Left lung (tissue), 14 donors: ENCODE measurements at places on chromosomes 2 and 18. TPM values are rescaled to one million over a fixed set of nuclear protein-coding genes. Genes with fewer than 3 reads are reported as not detected.

DNA sequence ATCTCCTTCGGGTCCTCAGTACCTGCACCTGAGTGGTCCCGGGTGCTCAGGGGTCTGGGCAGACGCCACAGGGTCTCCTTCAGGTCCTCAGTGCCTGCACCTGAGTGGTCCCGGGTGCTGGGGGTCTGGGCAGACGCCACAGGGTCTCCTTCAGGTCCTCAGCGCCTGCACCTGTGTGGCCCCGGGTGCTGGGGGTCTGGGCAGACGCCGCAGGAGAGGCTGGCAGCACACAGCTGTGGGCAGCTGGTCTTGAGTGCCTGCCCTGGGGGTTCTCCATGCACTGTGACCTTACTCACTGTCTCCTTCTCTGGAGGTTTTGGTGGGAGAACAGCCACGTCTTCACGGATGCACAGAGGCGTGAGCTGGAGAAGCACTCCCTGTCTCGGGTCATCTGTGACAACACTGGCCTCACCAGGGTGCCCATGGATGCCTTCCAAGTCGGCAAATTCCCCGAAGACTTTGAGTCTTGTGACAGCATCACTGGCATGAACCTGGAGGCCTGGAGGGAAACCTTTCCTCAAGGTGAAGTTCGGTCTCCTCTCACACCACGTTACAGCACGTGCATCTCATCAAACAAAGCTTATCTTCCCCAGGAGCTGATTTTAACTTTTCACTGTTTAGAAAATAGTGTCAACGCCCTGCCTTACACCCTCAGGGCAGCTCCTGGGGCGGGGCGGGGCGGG lies 82.6 kb downstream of the TPO start:
- no peak for DNase-seq
- H3K4me3 ChIP-seq, result no peak overlapping the region
- no peaks in the 10 kb centered on the region for H3K36me3 ChIP-seq
- no peak overlapping the region for H3K27ac ChIP-seq
- H3K4me1 ChIP-seq, result no peaks in the 10 kb centered on the region
- no peaks in the 10 kb centered on the region for H3K27me3 ChIP-seq

The SERPINB10 gene
- total RNA-seq, result not detected

DNA sequence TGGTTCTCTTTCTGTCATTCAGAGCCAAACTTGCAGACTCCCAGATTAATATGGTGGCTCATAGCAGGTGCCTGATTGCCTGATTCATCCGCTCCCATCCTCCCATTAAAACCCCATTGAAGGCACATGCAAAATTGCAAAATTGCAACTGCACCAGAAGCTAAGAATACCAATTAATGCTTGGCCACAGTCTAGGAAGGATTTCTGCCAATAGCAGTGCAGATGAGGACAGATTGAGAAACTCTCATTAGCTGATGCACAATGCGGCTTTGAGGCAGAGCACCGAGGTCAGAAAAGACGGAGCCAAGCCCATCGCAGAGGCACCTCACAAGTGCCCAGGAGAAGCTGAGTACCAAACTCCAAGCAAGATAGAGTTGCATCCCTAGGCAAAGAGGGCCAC lies 172.8 kb downstream of the ARL4C start:
- H3K4me3 ChIP-seq, result no peak overlapping the region
- no peaks in the 10 kb centered on the region for H3K36me3 ChIP-seq
- H3K4me1 ChIP-seq, result no peaks in the 10 kb centered on the region
- peak; percentile 36 for DNase-seq
- no peak overlapping the region for H3K27ac ChIP-seq
- H3K27me3 ChIP-seq, result no peaks in the 10 kb centered on the region

The PUM2 gene
- 97.6 TPM for total RNA-seq

GRCh38 chr2:233780771-233781170 lies 2.6 kb downstream of the MROH2A start:
- H3K36me3 ChIP-seq, result no peaks in the 10 kb centered on the region
- H3K4me3 ChIP-seq, result no peak overlapping the region
- no peaks in the 10 kb centered on the region for H3K4me1 ChIP-seq
- no peak overlapping the region for H3K27ac ChIP-seq
- DNase-seq, result no peak
- no peaks in the 10 kb centered on the region for H3K27me3 ChIP-seq

GRCh38 chr2:43495727-43496126 lies 100.1 kb downstream of the THADA start:
- H3K36me3 ChIP-seq, result no peaks in the 10 kb centered on the region
- H3K27me3 ChIP-seq, result no peaks in the 10 kb centered on the region
- no peak overlapping the region for H3K4me3 ChIP-seq
- no peak overlapping the region for H3K27ac ChIP-seq

- no peak overlapping the region for H3K4me3 ChIP-seq
- H3K27me3 ChIP-seq, result no peaks in the 10 kb centered on the region
- H3K4me1 ChIP-seq, result no peaks in the 10 kb centered on the region
- DNase-seq, result no peak
Measured at GRCh38 chr2:216967889-216968288, 108.0 kb upstream of the TNP1 start.

- H3K4me1 ChIP-seq, result no peaks in the 10 kb centered on the region
- no peak overlapping the region for H3K27ac ChIP-seq
- H3K4me3 ChIP-seq, result no peak overlapping the region
- no peaks in the 10 kb centered on the region for H3K27me3 ChIP-seq
- no peaks in the 10 kb centered on the region for H3K36me3 ChIP-seq
Measured at GRCh38 chr2:49465157-49465831, 311.0 kb upstream of the FSHR start.

- no peak for DNase-seq
- no peak overlapping the region for H3K4me3 ChIP-seq
- no peaks in the 10 kb centered on the region for H3K36me3 ChIP-seq
- no peaks in the 10 kb centered on the region for H3K27me3 ChIP-seq
- peaks cover 4% of the 10 kb centered on the region for H3K4me1 ChIP-seq
Measured at GRCh38 chr18:7748251-7749007, 181.3 kb downstream of the PTPRM start.

GRCh38 chr18:36850527-36851201 lies 21.7 kb downstream of the KIAA1328 start:
- no peaks in the 10 kb centered on the region for H3K36me3 ChIP-seq
- no peak overlapping the region for H3K4me3 ChIP-seq
- no peak for DNase-seq
- no peak overlapping the region for H3K27ac ChIP-seq
- H3K4me1 ChIP-seq, result no peaks in the 10 kb centered on the region

GRCh38 chr2:144382849-144383248 lies 137.1 kb downstream of the ZEB2 start:
- peaks cover 11% of the 10 kb centered on the region for H3K36me3 ChIP-seq
- peaks cover 71% of the 10 kb centered on the region for H3K4me1 ChIP-seq
- no peak overlapping the region for H3K4me3 ChIP-seq

The SERPINB4 gene
- 0.42 TPM for total RNA-seq

GRCh38 chr2:238382381-238382781 lies 44.3 kb upstream of the ASB1 start:
- H3K27me3 ChIP-seq, result no peaks in the 10 kb centered on the region
- H3K36me3 ChIP-seq, result peaks cover 8% of the 10 kb centered on the region
- H3K4me1 ChIP-seq, result no peaks in the 10 kb centered on the region
- DNase-seq, result peak; percentile 42
- no peak overlapping the region for H3K4me3 ChIP-seq

- DNase-seq, result no peak
- no peaks in the 10 kb centered on the region for H3K36me3 ChIP-seq
- no peaks in the 10 kb centered on the region for H3K27me3 ChIP-seq
- no peak overlapping the region for H3K4me3 ChIP-seq
Measured at GRCh38 chr2:62971936-62972335, 78.7 kb upstream of the OTX1 start.
